NCI-H1105 (cell line): ENCODE measurements at places on chromosomes 16 and 17.
A peak's percentile ranks its signal among the peaks of the same experiment; 100 is the strongest.

GRCh38 chr16:59044616-59045015 is 310.5 kb upstream of the GOT2 start:
- DNase-seq = no peak

GRCh38 chr16:31332544-31332943 is 22.4 kb upstream of the ITGAX start:
- no peak for DNase-seq

DNA sequence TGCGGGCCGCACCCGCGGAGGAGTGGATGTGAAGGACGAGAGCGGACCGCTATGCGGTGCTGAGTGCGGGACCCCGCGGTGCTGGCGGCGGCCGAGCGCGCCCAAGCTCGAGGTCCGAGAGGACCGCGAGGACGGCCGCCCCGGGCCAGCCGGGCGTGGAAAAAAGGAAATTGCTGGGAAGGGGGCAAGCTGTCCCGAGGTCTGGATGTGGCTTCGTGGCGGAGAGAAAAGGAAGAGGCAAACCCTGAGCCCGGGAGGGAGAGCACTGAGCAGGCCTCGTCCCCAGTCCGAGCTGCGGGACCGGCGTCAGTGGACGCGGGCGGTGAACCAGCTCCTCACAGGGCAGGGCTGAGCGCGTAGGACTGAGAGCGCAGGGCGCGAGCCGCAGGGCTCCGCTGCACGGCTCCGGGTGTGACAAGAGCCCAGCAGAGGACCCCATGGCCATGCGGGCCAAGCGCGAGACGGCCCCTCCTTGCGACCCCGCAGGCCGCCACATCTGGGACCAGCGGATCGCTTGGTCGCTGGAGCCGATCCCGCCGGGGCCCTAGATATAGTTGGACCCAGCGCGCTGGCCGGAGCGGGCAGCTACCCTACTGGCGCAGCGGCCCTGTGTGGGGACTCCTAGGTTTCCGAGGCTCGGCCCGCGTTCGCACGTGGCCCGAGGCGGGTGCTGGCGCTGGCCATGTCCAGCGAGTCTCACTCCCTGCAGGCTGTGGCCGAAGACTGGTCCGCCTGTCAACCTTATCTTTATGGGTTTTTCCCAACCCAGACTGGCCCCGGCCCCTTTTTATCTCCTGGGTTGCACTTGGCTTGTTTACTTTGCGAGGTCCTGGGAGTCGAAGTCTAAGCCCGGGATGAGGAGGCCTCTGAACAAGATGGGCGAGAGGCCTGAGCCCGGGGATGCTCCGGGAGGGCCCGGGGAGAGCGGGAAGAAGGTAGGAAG is 2.4 kb downstream of the TBX4 start:
- no peak for DNase-seq

DNA sequence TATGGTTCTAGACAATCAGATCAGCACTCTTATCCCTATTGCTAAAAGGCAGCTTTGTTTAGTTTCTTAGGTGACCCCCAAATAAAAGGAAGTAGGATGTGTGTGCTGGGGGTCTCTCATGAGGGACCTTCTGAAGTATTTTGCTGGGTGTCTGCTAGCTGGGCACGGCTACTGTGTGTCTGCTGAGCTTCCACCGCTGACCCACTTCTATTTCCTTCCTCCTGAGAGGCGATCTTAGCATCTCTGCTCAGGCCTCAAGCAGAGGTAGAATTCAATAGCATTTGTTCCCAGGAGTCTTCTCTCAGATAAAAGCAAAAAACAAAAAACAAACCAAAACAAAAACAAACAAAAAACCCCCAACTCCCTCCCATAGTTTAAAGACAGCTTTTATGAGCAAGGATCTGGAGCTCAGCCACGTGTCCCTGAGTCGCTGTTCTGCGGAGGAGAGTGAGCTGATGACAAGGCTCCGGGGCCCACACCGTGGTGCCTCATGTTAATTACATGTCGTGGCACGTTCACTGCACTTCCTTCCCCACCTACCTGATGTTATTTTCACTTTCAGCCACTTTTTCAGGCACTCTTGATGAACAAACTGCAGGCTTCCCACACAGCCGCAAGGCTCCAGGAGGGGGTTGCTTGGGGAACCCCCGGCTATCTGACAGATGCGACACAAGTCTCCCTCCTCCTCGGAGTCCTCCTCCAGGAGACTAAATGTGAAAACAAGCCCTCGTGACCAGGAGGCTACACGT is 83.5 kb downstream of the MARCHF10 start:
- no peak for DNase-seq

DNA sequence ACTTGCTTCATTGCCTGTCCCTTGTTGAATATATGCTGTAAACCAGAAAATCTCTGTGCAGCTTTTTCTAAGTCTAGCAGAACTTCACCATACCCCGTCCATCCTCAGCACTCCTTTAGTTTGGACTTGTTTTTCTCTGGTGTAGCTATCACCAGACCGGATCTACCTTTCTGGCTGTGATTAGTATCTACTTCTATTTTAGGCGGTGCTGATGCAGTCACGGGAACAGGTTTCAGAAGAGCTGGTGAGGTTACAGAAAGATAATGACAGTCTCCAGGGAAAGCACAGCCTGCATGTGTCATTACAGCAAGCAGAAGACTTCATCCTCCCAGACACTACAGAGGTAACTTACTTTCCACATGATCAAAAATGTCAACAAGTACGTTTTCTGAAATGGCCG is 46.4 kb downstream of the NUP88 start:
- no peak for DNase-seq

DNA sequence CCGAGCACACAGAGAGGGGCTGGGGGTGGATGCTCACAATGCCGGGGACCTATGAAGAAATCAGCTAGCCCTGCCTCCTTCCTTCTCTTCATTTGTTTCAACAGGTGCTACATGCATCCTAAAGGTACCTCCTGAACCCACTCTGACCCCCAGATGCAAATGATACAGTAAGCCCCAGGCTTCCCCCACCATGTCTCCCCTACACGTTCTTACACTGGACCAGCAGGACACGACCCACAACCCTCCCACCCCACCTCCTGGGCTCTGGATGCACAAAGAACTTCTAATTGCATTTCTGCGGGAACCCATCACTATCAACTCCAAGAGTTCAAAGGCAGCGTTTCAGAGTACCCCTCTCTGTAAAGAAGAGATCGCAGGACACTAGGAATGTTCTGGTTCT is 2.1 kb downstream of the XYLT1 start:
- no peak for DNase-seq

DNA sequence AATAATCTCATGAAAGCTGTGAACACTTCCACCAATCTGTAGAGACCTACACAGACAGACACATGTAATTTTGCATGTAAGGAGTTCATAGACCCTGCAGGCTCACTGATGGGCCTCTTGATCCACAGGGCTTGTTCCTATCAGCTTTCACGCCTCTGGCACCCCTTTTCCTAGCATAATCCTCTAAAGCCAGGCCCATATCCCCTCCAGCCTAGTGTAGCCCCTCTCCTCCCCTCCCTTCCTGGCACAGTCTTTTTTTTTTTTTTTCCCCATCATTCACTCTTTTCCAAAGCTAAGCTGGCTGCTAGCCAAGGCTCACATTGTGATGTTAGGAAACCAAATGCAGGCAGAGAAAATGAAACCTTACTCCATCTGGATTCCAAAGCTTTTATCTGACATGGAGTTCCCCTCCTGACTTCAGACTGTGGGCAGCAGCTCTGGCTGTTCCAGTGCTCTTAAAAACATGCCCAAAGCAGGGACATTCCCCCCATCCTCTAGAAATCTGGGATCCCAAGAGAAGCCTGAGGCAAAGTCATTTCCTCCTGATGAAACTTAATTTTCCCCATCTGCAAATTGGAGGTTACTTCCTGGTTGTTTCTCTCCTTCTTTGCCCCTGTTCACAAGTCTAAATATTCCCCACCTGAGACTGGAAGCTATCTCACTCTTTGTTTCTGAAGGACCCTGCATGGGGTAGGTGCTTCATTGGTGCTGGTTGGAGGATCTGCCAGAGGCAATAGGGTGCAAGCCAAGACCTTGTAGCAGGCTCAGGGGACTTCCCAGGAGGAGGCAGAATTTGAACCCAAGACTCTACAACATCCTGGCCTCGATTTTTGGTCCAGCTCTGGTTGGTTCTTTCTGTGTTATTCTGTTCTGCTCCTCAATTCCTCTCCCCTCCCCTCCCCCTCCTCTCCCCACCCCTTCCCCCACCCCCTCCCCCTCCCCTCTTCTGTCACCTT is 9.9 kb upstream of the CCL5 start:
- DNase-seq = peak; percentile 58

GRCh38 chr16:15783985-15784384 is 72.8 kb downstream of the MYH11 start:
- DNase-seq = no peak

- peak; percentile 3 for DNase-seq
Measured at GRCh38 chr17:27756467-27757371, 43.6 kb downstream of the NOS2 start.

DNA sequence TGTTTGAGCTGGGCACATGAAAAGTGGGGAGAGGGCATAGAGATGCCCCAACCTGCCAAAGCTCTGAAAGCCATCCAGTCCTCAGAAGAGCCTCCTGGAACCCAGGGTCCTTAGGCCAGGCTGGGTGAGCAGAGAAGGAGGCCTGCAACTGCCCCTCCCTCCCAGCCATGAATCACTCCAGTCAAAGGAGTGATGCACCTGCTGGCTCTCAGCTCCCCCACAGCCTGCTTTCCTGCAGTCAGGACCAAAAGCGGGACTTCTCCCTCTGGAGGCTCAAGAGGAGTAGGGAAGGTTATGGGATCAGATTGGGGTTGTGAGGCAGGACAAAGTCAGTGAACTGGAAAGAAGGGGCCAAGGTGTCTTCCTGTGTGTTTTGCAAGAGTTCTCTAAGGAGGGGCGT is 145.6 kb downstream of the TMEM132E start:
- DNase-seq = no peak

DNA sequence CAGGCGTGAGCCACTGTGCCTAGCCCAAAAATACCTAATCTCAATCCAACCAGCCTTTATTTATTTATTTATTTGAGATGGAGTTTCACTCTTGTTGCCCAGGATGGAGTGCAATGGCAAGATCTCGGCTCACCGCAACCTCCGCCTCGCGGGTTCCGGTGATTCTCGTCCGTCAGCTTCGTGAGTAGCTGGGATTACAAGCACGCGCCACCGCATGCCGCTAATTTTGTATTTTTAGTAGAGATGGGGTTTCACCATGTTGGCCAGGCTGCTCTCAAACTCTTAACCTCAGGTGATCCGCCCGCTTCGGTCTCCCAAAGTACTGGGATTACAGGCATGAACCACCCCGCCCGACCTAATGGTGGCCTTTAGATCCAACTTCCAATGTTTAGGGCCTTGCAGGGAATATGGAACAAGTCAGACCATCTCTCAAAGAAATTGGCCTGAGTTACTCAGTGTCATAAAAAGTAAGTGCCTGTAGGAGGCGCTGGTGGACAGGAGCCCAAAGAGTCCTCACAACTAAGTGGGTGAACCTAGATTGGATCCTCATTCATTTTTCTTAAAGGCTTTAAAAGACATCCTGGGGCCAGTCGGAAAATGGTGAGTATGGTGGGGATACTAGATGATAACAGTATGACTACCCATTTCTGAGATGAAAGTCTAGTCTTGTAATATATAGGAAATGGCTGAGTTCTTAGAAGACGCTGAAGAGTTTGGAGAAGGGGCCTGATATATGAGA is 4.6 kb downstream of the ZSCAN10 start:
- DNase-seq = no peak

GRCh38 chr16:28923652-28924398 is 1.2 kb downstream of the RABEP2 start:
- DNase-seq = no peak

- no peak for DNase-seq
Measured at GRCh38 chr17:7063518-7064094, 16.4 kb downstream of the CLEC10A start.

GRCh38 chr16:714079-714478 is 839 bp upstream of the METRN start:
- DNase-seq = no peak

- no peak for DNase-seq
Measured at GRCh38 chr16:88861359-88861758, 4.4 kb downstream of the TRAPPC2L start.

GRCh38 chr17:6104956-6105648 is 34.9 kb downstream of the WSCD1 start:
- DNase-seq = no peak

DNA sequence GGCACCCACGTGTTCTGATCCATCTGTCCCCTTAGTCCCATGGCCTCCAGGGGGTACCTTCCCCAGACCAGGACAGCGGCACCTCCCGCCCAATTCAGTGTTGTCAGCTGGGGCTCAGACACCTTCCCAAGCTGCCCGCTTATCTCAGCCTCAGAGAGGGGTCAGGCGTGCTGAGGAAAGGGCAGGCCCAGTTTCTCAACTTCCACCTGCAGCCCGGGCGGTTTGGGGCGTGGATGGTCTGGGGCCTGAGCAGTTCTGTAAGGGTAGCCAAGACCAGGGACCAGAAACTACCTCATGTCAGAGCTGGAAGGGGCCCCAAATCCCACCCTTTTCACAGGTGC is 5.1 kb downstream of the PLCD3 start:
- DNase-seq = no peak

GRCh38 chr17:5035315-5035714 is at the start of gene SLC52A1:
TSS of gene SLC52A1 (minus strand) at chr17:5035426. CDS start at chr17:5034606, 820 bp downstream.
- peak; percentile 60 for DNase-seq

DNA sequence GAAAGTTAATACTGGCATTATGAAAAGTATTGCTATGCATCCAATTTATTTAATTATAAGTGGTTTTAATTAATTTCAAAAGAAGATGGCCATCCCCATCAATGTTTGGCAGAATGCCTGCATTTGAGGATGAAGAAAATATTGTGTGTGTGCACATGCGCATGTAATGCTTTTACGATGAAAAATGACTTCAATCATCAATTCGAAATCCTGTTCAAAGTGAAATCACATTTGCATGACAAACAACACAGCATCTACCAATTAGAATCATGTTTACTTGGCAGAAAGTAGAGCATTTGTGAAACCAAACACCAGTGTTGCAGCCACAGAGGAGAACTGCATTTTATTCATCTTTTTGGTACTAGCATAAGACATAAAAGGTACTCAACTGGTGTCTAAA is 191.9 kb upstream of the PIRT start:
- no peak for DNase-seq

GRCh38 chr16:88415381-88415705 is 32.6 kb downstream of the ZNF469 start:
- no peak for DNase-seq

DNA sequence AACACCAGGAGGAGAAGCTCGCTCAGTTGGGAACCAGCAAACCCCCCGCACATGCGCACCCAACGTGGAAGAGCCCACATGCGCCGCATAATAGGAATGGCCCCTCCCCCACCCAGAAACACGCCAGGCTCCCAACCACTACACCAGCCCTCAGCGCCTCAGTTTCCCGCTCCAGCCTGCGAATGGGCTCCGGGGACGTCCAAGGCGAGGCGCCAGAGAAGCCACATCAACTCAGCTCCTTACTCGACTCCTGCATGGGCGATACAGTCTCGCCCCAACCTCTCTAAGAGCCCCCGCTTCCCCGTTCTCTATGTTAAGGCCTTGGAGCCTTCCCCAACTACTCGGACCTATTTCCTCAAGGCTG is 504 bp downstream of the SRSF1 start:
- DNase-seq = peak; percentile 65

DNA sequence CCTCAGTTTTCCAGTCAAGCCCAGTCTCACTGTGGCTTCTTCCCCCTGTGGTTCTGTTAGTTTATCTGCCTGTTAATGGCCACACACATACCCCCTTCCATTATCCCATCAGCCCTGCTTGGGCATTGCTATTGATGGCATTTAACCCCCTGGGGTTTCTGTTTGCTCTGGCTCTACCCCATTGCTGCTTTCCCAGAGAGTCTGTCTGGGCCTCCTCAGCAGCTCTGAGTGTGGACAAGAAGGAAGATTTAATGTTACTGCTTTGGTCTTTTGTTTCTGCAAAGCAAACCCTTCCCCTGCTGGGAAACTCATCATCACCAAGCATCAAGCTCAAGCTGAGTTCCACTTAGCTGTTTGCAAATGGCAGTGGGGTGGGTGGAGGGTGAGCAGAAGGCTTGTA is 162.7 kb downstream of the CCT6B start:
- DNase-seq = no peak
